ENCODE measurements at places on chromosomes 16 and 17.

- peak; percentile 36 for DNase-seq
These were observed 12.7 kb upstream of the HASPIN start for GRCh38 chr17:3710951-3711383.

DNA sequence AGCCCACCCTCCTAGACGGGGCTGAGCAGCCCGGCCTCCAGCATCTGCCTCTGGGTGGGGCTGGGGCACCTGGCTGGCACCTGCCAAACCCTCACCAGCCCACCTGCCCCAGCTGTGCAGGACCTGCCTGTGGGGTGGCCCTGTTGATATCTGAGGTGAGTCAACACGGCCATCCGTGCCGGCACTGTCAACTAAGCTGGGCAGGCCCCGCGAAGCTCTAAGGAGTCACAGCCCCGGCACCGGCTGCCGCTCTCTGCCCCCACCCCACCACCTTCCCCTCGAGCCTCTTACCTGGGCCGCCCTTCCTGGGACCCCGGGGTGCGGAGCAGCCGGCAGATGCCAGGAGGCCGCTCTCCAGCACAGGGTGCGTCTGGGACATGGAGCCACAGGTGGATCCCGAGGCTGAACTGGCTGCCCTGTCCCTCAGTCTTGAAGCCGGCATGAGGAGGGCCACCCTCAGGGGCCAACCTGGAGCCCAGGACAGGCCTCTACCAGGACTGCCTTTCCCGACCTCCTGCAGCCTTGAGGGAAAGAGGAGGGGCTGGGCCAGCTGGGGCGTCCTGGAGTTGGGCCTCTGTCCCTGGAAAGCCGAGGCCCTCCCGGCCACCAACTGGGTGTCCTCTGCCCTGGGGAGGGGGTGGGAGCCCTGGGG lies 515 bp downstream of the CBFA2T3 start:
- no peak for DNase-seq

GRCh38 chr16:2687531-2688308 lies 5.4 kb downstream of the KCTD5 start:
- DNase-seq, result no peak

DNA sequence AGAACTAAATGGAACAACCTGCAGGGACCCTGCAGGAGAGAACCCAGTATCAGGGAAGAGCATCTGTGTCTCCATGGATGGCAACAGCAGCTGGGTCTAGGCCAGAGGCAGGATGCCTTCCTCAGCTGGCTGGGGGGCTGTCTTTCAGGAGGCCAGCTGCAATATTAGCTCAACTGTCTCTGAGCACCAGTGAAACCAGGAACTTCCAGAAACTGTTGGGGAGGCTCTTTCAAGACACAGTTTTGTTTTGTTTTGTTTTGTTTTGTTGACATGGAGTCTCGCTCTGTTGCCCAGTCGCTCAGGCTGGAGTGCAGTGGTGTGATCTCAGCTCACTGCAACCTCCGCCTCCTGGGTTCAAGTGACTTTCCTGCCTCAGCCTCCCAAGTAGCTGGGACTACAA lies 7.6 kb downstream of the GPR142 start:
- no peak for DNase-seq

- no peak for DNase-seq
These were observed 13.0 kb upstream of the LRRC75A start for GRCh38 chr17:16504984-16505383.

- DNase-seq, result no peak
These were observed 9.0 kb upstream of the SECTM1 start for GRCh38 chr17:82342361-82343079.

GRCh38 chr16:20333120-20333519 lies 5.8 kb upstream of the GP2 start:
- DNase-seq, result no peak

DNA sequence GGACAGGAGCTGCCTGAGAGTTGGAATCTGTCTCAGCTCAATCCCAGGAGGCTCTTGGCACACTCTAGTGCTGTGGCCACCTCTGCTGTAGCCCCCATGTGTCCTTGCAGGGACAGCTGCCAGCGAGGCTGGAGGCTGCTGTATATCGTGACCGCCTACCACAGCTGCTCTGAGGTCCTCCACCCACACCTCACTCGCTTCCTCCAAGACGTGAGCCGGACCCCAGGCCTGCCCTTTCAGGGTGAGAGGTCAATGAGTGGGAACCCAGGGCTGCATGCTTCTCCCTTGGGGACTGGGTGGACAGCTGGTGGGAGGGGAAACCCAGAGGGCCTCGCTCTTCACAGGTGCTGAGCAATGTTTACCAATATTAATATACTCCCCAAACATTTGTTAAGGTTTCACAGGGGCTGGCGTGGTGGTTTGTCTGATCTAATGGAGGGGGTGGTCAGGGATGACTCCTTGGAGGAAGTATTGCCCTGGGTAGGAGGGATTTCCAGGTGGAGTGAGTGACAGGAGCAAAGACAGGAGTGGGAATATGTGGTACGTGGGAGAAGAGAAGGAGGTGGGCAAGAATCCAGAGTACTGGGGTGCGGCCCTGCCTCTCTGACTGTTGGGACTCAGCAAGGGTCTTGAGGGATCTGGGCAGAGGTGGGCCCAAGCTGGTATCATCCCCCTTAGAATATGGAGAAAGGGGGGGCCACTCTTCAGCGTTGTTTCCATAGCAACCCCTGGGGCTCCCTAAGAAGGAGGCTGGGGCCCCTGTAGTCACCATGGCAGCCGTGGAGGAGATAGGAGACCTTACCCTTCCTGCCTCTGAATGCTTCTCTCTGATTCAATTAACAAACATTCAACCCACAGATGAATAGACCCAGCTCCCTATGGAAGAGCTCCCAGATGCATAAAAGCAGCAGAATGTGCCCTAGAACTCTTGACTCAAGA lies 22.2 kb upstream of the ALKBH5 start:
- no peak for DNase-seq

DNA sequence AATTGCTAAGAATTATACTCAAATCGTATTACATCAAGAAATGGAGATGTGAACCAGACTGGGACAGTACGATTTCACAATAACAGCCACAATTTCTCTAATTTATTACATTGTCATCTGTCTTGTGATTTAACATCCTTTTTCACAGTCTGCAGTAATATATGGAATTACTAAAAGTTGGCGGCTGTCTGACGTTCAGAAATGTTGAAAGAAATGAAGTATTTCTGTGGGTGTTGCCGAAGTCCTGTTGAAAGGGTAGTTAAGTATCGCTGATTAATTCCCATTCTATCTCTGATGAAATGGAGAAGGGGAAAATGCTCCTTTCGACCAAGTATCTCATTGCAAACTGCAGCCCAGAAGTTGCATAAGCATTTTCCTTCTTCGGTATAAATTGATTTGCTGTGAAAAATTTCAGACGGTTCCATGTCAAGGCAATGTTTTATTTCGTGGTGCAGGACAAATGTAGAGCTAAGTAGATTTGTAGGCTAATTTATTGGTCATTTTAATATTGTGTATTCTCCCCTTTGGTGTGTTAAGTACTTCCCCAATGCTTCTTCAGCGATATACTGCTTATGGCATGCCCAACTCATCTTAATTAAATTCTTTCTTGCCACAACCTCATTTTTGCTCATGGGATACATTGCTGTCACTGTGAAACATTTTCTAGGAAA lies 775.2 kb upstream of the RBFOX1 start:
- DNase-seq, result no peak

DNA sequence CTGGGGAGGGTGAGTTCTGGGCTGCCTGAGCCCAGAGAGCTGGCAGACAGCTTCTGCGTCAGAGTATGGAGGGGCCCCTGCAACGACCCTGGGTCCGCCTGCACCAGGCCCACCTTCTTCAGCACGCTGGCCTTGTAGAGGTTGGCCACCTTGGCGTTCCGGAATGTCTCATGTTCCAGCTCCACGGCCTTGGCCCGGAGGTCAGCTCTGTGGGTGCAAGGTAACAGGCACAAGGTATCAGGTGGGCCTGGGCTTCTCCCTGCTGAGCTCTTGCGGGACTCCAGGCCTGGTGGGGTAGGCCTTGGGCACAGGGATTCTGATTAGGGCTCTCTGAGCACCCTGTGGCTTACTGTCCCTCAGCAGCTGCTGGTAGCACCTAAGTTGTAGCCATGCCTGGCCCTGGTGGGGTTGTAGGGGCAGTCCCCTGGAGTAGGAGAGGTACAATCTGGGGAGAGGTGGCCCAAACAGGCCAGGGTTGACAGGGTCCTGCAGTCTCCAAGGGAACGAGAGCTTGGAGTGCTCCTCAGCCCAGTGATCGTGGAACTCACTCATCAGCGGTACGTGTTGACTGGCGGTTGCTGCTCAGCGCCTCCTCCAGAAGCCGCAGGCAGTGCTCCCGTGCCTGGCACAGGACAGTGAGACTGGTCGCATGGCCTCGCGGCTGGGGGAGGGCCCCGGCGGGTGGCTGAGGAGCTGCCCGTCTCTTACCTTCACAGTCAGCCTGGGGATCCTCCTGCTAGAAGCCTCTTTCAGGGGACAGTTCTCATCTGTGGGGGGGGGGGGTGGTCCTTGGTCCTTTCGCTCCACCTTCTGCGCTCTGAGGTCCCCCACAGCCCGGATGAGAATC lies 2.9 kb upstream of the SMIM5 start:
- no peak for DNase-seq

- DNase-seq, result peak; percentile 81
These were observed 15.0 kb downstream of the SLC7A5 start for GRCh38 chr16:87854053-87854906.

GRCh38 chr17:50799582-50799981 lies 32.3 kb upstream of the ANKRD40CL start:
- no peak for DNase-seq

Data from RWPE1 (cell line).